ENCODE measurements at places on chromosomes 6 and 20. TPM values are rescaled to one million over a fixed set of nuclear protein-coding genes. Genes with fewer than 3 reads are reported as not detected.

EIF6 gene
- 107 TPM for total RNA-seq

CRISP2 gene
- not detected for total RNA-seq

TREM2 gene
- total RNA-seq = not detected

TRAPPC3L gene
- total RNA-seq = not detected

TMEM151B gene
- not detected for total RNA-seq

FAM184A gene
- under 0.01 TPM for total RNA-seq

HLA-DQB1 gene
- not detected for total RNA-seq

SULF2 gene
- 3.5 TPM for total RNA-seq

All from fibroblast of villous mesenchyme (primary cell).